WTC11 (cell line): ENCODE measurements at places on chromosomes 4 and X.

GRCh38 chrX:125204681-125205132, 115.0 kb upstream of the TEX13C start:
- DNase-seq, result no peak

DNA sequence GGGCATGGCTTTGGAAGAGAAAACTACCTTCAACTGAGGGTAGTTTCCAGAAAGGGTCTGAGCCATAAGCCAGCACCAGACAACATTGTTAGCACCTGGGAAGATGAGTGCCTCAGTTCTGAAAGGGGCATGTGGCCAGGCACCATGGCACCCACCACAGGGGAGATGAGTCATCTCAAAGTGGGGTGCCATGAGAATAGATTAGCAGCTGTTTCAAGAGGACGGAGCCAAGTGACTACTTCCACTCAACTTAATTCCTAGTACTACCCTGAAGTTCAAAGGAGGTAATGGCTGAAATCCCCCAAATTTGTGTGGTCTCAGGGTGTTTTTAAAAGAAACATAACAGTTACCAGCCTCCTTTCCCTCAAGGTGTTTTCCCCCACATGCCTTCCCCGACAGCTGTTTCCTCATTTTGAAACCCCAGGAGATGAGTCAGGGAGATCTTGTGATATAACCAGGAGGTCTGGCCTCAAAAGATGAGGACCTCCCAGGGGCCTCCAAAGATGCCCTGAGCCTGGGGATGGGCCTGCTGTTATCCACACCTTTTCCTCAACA, 27.8 kb upstream of the FTHL17 start:
- no peak for DNase-seq

- DNase-seq, result no peak
Observed at GRCh38 chrX:10656214-10656613, 35.8 kb upstream of the MID1 start.

DNA sequence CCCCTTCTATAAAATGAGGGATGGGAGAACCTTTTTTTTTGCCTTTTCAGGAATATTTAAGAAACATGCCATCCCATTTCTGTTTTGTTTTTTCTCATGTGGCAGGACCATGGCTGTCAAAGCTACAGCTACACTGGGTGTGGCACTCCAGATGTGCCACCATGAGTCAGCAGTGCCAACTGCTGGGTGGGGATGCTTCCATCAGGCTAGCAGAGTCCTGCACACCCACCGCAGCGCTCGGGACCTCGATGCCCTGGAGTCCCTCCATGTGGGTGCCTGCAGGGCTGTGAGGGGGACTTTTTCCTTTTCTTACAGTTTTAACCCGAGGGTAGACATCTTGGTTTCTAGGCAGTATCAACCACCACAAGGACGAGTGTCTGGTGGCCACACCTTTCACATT, 352.6 kb downstream of the NR3C2 start:
- no peak for DNase-seq

DNA sequence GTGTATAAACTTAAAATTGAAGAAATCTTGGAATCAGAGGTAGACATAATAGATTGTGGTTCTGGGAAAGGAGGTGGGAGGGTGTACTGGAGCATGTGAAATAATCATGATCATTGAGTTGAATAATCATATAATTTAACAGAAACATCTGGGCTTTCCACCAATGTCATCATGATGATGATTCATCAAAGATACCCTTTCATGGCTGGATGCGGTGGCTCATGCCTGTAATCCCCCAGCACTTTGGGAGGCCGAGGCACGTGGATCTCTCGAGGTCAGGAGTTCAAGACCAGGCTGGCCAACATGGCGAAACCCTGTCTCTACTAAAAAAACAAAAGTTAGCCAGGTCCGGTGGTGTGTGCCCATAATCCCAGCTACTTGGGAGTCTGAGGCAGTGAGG, 6.7 kb upstream of the RUFY3 start:
- no peak for DNase-seq

DNA sequence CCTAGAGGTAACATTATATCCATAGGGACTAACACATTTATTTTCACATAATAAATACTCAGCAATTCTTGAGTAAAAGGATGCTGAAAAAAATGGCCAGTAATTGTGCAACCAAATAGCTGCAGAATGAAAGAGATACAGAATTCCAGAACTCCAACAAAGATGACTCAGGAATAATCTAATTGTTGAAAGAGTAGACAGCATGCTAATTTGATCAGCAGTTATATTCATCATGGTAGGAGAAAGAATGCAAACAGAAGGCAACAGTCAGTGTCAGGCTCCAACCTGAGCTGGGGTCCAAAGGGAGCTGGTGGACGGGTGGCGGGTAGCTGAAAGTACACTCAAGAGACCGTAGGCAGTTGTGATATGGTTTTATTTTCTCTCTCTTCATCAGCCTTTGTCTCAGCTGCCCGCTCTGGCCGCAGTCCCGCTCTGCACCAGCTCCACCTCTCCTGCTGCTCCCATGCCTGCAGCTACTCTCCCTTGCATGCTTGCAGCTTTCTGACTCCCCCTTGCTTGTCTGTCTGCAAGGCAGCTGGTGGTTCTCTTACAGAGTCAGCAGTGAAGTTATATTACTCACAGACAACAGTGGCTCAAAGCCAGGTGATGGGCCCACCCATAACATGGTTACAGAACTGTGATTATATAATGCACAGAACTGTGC, 1150.1 kb downstream of the STIM2 start:
- DNase-seq, result no peak

GRCh38 chrX:25003066-25003849, 12.5 kb downstream of the ARX start:
- DNase-seq, result no peak

DNA sequence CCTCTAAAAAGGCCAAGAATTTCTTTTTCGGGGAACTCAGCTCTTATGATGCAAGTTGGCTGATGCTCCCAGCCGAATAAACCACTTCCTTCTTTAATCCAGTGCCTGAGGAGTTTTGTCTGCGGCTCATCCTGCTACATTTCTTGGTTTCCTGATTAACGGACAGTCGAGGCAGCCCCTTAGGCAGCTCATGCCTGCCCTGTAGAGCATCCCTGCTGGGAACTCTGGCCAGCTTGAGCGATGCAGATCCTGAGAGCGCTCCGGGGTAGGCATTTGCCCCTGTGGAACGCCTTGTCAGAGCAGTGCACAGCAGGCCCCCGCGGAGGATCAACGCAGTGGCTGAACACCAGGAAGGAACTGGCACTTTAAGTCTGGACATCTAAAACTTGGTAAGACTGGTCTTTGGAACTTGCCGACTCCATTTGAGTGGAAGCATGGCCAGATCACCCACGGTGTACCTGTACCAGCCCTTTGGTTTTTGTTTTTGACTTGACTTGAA, 3.1 kb downstream of the CT45A10 start:
- DNase-seq, result no peak
